ENCODE measurements at places on chromosomes 5 and 9. TPM values are rescaled to one million over a fixed set of nuclear protein-coding genes. Genes with fewer than 3 reads are reported as not detected.

The TNFSF8 gene
- 2.3 TPM for total RNA-seq

The BAAT gene
- total RNA-seq, result not detected

The LCN9 gene
- not detected for total RNA-seq

The SLC34A3 gene
- not detected for total RNA-seq

The INSL4 gene
- not detected for total RNA-seq

The NPR3 gene
- 21.7 TPM for total RNA-seq
